EH (cell line): ENCODE measurements at places on chromosomes 4 and X.
A peak's percentile ranks its signal among the peaks of the same experiment; 100 is the strongest.

GRCh38 chr4:157897855-157898370, 274.9 kb downstream of the GASK1B start:
- no peak for DNase-seq

DNA sequence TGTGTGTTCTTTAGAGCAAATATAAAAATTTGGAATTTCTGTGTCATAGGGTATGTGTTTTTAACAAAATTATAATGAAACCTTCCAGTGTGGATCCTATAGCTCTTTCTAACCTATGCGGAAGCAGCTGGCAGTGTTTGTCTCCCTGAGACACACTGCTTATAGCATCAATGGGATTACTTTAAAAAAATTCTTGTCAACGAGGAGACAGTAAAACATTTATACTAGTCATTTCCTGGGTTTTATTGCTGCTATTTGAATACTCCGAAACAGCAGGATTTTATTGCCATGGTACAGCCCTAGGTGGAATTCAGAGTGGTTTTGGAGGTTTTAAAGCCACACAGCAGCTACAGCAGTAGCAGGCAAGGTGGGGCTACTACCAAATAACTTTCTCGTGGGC, 145.1 kb upstream of the IL1RAPL2 start:
- DNase-seq = no peak

- DNase-seq = peak; percentile 97
Measured at GRCh38 chr4:125314676-125315575, at the start of gene FAT4. Gene FAT4 (plus strand): TSS chr4:125314955. CDS start chr4:125316412, 1,457 bp downstream.

GRCh38 chr4:163505374-163505773, 10.9 kb downstream of the TMA16 start:
- peak; percentile 19 for DNase-seq

- DNase-seq = no peak
Measured at GRCh38 chrX:135632353-135632752, 81.1 kb upstream of the CT45A1 start.

- DNase-seq = no peak
Measured at GRCh38 chrX:3584415-3584996, 128.9 kb downstream of the PRKX start.

DNA sequence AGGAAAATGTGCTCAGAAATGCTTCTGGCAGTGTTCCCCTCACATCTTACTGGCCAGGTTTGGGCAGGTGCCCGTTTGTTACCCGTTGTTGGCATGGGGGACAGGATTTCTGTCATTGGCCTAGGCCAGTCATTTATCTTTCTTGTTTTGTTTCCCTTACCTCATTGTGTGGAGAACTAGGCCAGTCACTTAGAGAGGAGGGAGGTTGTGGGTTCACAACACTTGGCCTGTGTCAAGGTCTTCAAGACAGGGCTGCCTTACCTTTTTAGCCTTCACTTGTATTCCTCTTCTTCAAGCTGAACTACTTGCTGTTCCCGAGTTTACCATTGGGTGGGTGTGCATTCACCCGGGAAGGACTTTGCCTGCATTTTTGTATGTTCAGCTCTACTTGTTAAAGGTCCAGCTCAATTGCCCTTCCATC, 17.7 kb downstream of the SNX25 start:
- DNase-seq = no peak

GRCh38 chr4:67700116-67700737, 728 bp downstream of the UBA6 start:
- peak; percentile 21 for DNase-seq

GRCh38 chrX:135697601-135698000, 15.8 kb upstream of the CT45A1 start:
- DNase-seq = no peak

DNA sequence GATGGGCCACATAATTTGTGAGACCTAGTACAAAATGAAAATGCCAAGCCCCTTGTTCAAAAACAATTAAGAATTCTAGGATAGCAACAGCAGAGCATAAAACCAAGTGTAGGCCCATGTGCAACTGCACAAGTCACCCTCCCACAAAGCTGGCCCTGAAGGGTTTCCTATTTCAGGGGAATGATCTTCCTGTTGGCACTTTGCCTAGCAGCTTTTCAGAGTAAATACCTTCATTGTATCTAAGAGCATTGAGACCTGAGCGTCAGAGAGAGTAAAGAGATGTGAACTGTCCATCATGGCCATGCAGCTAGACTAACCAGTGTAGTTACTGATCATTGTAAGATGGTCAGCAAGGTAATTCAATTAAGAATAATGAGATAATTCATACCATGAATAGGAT, 113.6 kb downstream of the CNKSR2 start:
- DNase-seq = no peak

GRCh38 chr4:141814499-141814898, 178.1 kb downstream of the IL15 start:
- peak; percentile 16 for DNase-seq

GRCh38 chrX:134794692-134795091, 136.4 kb upstream of the PLAC1 start:
- peak; percentile 16 for DNase-seq

DNA sequence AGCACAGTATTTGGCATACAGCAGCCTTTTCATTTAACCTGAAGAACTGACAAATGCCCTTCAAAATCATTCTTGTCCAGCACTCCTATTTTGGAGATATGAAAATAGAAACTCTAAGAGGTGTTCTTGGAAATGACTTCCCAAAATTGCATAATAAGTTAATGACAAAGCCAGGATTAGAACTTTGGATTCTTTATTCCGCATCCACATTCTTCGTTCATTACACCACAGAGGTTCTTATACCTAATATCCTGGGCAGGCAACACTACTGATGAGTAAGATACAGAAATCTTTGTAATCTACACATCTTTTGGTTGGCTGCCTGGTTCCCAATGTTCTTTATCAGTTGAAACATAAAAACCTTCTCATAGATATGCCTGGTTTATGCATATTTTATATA, 5.9 kb downstream of the COL25A1 start:
- no peak for DNase-seq

- peak; percentile 0 for DNase-seq
Measured at GRCh38 chrX:95764972-95765451, 919.6 kb upstream of the DIAPH2 start.

DNA sequence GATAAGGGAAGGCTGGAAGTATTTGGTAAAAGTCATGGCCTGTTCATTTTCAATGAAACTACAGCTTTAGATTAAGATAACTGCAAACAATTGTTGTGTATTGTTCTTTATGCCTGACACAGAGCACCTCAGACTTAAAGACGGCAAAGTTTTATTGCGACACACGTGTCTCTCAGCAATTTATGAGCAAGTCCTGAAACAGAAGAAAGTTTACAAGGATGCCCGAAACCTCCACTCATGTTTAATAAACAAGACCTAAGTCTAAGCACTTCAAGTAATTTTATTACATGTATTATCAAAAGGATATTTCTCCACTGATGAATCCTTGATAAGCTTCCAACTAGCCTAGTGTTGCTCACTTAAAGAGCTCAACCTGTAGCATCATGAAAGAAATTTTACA, 51.0 kb downstream of the DHX15 start:
- peak; percentile 47 for DNase-seq

- no peak for DNase-seq
Measured at GRCh38 chr4:10096978-10097335, 19.6 kb downstream of the WDR1 start.

GRCh38 chr4:183383606-183384005, 60.8 kb upstream of the CDKN2AIP start:
- DNase-seq = no peak

GRCh38 chr4:151830168-151830567, 69.4 kb upstream of the GATB start:
- DNase-seq = no peak

- DNase-seq = peak; percentile 45
Measured at GRCh38 chr4:26321373-26322221, 783 bp downstream of the RBPJ start.

GRCh38 chr4:107721436-107722100, 1.5 kb upstream of the PAPSS1 start:
- no peak for DNase-seq

GRCh38 chrX:21996872-21997455, 35.2 kb upstream of the PHEX start:
- peak; percentile 59 for DNase-seq

- DNase-seq = peak; percentile 53
Measured at GRCh38 chrX:123884809-123885408, 25.1 kb downstream of the XIAP start.
